Hematopoietic multipotent progenitor cell treated with erythropoietin and hydrocortisone succinate and interleukin-3 and kit ligand, for 15 days (in vitro differentiated cells): ENCODE measurements at places on chromosomes 6 and 20.

DNA sequence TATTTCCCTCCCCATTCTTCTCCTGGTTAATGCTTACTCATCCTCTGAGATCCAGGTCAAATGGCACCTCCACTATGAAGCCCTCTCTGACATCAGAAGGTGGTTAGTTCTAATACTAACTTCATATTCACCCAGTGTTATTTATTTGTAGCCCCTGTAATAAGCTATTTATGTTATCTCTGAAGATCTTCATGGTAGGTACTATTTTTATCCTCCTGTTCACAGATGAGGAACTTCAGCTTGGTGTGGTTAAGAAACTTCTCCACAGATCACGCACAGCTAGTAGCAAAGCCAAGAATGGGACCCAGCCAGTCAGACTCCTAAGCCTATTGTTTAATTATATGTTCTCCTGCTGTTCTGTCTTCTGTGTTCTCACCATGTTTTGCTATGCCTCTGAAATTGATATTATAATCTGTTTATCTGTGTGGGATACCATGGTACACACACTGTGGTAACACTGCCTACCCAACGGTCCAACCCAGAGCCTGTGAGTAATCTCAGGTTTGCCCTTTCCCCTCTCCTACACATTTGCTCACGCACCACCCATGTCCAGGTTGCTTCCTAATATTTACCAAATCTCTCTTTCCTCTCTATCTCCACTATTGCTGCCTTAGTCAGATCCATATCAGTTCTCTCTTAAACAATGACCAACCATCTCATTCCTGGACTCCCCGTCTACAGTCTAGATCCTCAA lies 98.4 kb downstream of the IPCEF1 start:
- no peak for DNase-seq

DNA sequence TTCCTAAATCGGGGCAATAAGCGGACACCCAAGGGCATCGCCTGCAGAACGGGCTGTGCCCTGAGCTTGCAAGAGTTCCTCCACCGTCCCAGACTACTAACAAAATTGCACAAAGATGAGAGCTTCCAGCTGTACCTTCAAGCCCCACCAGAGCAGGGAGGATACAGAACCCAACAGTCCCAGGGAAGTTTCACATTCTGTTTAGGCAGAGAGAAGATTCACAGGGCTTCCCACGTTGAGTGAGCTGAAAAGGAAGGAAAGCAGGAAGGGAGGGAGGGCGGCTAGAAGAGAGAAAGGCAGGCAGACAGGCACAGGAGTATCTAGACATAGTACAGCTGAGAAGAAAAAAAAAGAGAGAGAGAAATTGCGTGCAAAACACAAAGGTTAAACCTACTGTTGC lies 112.6 kb upstream of the AFDN start:
- DNase-seq: no peak

DNA sequence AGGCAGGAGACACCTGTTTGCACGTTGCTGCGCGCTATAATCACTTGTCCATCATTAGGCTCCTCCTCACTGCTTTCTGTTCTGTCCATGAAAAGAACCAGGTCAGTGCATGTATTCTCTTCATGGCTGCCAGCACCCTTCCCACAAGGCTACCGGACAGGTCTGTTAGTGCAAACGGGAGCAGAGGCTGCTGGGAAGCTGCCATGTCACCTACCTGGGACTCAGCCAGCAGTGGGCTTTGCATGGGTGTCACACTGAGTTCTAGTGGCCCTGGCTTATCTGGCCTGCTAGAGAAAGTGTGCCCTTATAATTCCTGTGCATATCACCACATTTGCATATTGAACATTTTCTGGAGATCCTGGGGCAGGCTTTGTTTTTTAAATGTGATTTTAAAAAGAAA lies 24.8 kb downstream of the LYRM2 start:
- DNase-seq: no peak

DNA sequence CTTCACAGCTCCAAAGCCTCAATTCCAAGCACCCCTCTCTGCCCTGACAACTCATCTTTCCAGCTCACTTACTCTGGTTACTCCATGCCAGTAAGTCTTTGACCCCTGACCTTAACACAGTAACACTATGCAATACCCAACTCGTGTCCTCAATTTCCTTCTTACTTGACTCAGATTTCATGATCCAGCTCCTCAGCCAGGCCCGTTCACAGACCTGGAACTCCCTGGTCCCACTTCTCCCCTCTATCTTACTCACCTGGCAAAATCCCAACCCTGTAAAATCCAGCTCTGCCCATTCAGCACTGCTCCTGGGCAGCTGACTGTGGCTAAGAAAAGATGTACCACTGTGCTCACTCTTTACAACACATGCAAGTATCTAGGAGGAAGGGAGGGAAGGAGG lies 7.9 kb downstream of the GNL1 start:
- no peak for DNase-seq

GRCh38 chr20:61168605-61169004 lies 83.5 kb upstream of the CDH4 start:
- DNase-seq: no peak

DNA sequence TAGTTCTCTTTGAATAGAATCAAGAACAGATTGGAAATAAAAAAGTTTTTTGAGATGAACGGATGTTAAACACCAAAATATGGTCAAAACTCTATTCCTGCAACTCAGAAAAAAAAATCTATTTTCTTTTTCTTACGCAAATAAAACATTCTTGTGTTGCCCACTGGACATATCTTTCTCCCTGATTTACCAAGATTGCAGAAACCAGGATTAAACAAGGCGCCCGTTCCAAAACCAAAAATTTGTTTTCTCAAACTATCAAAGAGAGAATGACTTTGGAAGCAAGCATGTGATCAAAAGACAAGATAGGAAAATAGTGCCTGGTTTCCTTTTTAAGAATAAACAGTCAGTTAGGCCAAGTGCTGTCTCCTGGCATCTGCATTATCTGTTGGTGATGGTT lies 273.1 kb downstream of the CLIC5 start:
- DNase-seq: no peak

DNA sequence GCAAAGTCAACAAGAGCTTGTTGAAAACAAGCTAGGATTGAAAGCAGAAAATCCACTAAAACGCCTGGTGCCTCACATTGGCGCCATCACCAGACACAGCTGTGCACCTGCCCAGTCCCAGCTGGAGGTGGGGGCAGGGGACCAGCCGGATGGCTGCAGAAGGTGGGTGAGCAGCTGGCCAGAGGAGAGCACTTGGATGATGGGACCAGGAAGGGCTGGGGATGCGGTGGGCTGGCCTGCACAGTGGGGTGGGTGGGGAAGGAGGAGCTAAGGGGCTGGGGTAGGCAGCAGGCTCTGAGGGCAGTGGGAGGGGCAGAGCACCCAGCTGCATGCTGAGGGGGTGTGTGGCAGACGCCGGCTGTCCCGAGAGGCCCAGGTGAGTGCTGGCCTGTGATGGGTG lies 7.1 kb downstream of the CABLES2 start:
- no peak for DNase-seq

GRCh38 chr6:158565482-158566040 lies 5.7 kb downstream of the TMEM181 start:
- DNase-seq: no peak

DNA sequence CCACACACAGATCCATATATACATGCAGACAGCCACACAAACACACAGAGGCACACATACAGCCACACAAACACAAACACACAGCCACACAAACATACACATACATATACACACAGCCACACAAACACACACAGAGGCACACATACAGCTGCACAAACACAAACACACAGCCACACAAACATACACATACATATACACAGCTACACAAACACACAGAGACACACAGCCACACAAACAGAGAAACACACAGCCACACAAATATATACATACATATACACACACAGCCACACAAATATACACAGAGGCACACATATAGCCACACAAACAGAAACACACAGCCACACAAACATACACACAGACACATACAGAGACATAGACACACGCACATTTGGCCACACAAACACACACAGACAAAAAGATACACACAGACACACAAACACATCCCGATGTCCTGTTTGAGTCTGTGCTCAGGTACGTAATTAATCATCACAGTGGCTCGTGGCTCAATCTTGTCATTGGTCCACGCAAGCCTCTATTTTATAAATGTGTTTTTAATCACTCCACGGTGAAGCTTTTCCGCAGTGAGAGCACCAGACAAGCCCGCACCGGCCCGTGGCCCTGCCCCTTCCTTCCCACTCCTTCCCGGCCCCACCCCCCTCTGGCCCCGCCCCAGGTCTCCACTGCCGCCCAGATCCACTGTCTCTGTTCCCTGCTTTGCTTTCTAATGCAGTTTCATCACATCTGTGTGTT lies 135.3 kb downstream of the CDH4 start:
- DNase-seq: no peak

DNA sequence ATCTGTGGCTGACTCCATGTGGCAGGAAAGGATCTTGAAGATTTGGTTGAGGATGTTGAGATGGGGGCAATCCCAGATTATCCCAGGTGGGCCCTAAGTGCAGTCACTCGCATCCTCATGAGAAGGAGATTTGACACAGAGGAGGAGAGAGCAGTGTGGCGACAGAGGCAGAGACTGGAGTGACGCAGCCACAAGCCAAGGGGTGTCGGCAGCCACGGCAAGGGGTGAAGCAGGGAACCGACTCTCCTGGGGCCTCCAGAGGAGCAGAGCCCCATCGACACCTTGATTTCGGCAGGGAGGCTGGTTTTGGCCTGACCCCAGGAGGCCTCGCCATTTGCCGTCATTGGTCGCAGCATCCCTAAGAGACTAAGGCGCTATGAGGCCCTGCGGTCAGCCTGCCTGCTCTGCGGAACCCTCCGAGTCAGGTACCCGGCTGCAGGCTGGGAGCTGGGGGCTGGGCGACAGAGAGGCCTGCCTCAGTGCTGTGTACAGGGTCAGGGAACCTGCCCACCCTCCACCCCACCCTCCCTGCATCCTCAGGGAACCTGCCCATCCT lies 12.5 kb downstream of the EEF1A2 start:
- DNase-seq: no peak

DNA sequence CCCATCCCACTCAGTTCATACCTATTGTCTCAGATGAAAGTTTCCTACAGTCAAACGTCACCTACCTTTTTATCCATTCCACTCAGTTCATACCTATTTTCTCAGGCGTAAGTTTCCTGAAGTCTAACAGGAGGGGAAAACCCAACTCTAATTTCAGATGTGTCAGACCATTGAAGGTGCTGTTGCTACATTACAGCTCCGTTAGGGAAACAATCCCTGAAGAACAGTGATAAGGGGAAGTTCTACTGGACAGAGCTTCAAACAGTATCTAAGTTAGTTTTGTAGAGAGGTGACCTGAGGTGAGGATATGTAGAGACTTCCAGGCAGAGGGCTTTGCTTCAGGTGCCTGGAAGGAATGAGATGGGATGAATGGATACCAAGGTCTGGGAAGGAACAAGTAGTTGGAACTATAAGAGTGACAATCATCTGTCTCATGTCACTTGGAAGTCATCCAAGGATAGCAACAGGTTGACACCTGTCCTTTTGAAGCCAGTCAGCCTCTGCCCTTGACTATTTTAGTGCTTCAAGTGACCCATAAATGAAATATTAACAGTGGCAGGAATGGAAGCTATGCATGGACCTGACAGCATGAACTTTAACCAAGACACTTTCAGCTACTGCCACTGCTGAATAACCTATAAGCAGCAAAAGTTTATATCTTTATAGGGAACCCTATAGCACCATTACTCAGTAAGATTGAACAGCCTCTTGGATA lies 191.6 kb upstream of the MOCS1 start:
- DNase-seq: no peak

GRCh38 chr6:79373880-79374279 lies 139.4 kb upstream of the HMGN3 start:
- DNase-seq: no peak

DNA sequence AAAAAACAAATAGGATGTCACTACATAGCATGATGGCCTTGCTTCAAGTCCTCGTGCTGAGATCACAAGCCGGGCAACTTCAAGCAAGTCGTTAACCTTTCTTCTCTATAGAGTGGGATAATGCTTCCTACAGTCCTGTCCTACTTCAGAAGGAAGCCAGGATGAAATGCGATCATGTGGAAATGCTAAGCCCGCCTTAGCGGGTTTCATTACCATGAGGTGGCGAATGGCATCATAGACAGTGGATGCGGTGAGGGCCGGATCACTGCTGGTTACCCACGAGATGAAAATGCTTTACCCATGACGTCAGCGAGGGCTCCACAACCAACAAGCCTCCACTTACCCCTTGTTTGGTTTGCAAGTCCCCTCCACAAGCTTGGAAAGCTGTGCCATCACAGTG lies 206.4 kb downstream of the TBXT start:
- DNase-seq: no peak

DNA sequence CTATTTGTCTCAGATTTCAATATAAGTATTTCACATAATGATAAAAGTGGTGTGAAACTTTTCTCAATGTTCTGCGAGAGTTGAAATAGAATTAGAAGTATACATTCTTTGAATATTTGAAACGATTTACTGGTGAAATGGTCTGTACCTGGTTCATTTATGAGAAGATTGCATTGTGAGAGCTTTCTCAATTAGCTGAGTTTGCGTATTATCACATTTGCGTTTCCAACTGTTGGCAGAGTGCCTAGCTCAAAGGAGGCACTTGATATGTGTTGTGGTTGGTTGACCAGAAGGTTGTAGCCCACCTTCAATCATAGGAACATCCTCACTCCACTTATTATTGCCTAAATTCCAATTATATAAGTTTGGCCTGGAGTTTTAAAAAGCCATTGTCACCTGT lies 58.8 kb upstream of the EXOC2 start:
- no peak for DNase-seq

- DNase-seq: no peak
Observed at GRCh38 chr6:38975621-38976049, 72.9 kb upstream of the GLP1R start.

- DNase-seq: peak; percentile 81
Observed at GRCh38 chr6:6696867-6697531, 108.5 kb downstream of the LY86 start.

DNA sequence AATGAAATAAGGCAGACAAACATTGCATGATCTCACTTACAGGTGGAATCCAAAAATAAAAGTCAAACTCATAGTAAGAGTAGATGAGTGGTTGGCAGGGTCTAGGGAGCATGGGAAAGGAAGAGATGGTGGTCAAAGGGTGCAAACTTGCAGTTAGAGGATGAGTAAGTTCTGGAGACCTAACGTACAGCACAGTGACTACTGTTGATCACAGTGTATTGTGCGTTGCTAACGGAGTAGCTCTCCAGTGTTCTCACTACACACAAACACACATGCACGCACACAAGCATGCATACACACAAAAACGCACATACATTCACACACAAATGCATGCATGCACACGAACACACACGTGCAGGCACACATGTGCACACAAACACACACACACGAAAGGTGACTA lies 54.9 kb downstream of the LY86 start:
- DNase-seq: no peak
